ENCODE measurements at places on chromosomes 7 and 10.

DNA sequence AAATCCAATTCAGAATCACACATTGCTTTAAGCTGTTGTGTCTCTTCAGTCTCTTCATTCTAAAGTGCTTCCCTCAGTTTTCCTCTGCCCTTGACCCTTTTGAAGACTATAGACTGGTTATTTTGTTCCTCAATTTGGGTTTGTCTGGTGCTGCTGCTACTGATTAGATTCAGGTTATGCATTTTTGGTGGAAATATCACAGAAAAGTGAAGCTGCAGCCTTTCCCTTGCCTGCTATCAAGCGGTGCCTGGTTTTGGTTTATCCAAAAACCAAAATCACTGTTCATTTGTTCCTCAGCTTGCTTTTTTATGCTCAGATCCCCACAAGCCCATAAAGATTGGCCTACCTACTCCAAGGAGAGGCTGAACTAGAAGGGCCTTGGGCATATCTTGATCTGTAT, 55.2 kb downstream of the ELMO1 start:
- no peak for DNase-seq

DNA sequence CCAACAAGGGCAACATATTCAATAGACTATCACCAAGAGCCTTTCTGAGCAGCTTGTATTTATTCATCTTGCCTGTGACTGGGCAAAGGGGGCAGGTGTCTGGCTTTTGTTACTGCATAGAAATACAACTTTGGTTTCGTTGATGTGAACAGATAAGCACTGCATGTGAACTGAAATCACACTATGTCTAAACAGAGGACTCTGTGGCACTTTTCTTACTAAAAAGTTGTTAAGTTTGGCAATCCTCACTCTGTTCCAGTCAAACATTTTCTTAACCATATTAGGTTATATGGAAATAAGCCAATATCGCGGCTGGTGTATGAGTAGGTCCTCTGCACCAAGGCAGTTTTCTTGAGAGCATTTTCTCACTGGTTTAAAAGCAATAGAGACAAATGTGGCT, 48.5 kb downstream of the CALD1 start:
- no peak for DNase-seq

DNA sequence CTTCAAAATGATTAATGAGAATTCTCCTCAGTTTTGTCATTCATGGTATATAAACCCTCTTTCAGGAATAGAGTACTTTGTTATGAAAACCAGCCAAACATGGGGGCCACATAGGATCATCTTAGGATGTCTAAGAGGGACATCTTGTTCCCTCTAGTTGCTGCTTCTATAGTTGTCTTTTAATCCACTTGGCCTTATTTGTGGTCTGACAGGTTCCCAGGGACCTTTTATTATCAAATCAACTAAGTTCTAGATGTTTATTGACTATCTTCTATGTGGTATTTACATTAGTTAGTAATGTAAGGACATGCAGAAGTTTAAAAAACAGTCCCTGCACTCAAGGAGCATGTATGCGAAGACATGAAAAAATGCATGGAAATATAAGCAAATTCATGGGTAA, 1.6 kb upstream of the ZC3HAV1 start:
- no peak for DNase-seq

- DNase-seq, result no peak
Measured at GRCh38 chr7:100211342-100211780, 8.4 kb upstream of the PVRIG start.

GRCh38 chr7:68031180-68031943, 1034.7 kb downstream of the TYW1 start:
- no peak for DNase-seq

DNA sequence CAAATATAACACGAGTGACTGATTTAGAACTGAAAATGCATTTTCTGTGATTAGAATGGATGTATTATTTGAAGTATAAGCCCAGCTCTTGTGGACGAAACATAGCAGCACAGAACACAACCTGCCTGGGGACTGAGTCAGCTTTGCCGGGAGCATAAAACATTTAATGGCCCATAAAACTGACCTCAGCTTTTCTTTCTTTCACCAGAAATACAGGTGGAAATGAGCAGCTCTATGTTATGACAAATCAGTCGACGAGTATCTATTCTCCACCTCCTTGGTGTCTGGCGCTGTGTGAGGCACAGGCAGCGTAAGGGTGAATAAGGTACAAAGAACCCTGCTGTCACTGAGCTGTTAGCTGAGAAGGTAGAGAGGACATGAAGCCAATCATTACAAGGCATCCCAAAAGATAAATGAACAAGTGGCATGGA, 471.6 kb upstream of the AKR1E2 start:
- no peak for DNase-seq

All from retina (tissue), 1 donor.